ENCODE measurements at places on chromosomes 1 and 21. TPM values are rescaled to one million over a fixed set of nuclear protein-coding genes. Genes with fewer than 3 reads are reported as not detected.

The XCL2 gene
- total RNA-seq = not detected

DNA sequence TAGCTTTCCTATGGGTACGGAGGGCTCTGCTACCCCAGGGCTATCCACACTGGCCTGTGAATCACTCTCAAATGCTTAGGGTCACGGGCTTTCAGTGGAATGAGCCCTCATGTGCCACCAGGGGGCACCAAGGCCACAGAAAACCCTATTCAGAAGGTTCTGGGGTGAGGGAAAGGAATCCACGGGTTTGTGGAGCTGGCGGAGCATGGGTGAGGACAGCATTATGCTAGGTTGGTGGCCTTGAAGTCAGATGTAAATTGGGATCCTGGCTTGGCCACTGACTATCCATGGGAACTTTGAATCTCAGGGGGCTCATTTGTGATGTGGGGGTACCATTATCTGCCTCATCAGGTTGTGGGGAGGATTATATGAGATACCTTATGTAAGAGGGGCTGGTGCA is 5.1 kb upstream of the LAMTOR5 start:
- peak; percentile 69 for DNase-seq

GRCh38 chr1:245874942-245875580 is 632.0 kb downstream of the SMYD3 start:
- DNase-seq = no peak

DNA sequence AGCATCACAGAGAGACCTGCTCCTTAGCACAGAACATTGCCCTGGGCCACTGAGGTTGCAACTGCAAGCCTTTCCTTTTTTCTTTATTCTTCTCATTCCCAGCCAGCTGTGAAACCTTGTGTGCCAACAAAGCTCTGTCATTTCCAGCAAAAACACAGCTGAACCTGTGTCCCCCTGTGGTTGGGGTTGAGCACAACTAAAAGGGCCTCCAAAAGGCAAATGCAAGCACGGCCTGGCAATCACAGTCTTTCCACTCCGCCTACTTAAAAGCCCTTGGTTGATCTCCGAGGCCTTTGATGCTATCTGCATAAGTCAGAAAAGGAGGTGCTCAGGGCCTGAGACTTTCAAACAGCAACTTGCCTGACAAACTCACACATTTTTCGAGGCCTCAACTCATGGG is 32.7 kb downstream of the SUSD4 start:
- DNase-seq = no peak

The EPHB2 gene
- 11.3 TPM for total RNA-seq

The NBPF19 gene
- total RNA-seq = 17.4 TPM

The F3 gene
- 64.0 TPM for total RNA-seq

GRCh38 chr1:96688767-96689166 is 32.8 kb upstream of the PTBP2 start:
- peak; percentile 62 for DNase-seq

The CLIC6 gene
- 21.0 TPM for total RNA-seq

The LCE1A gene
- total RNA-seq = not detected

- DNase-seq = no peak
Measured at GRCh38 chr1:175071276-175071943, 3.8 kb downstream of the TNN start.

The MANEAL gene
- total RNA-seq = 11.2 TPM

GRCh38 chr1:22031214-22031962 is 21.1 kb upstream of the CDC42 start:
- DNase-seq = no peak

GRCh38 chr21:28272272-28272992 is 720.2 kb downstream of the LTN1 start:
- DNase-seq = no peak

DNA sequence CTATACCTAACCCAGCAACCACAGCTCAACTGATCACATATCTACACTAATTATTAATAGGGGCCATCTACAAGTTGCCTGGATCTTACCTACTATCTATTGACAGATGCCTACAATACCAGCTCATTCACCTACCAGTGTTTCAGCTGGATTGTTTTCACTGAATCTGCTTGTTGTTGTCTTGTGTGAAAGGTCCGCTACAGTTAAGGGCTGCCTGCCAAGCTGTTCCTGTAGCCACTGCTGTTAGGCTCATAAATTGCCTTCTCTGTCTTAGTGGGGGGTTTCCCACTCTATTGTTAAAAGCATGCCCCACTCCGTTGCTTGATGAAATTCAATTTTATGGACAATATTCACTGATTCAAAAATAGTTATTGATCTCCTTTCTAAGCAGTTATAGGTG is 199.7 kb upstream of the TMPRSS15 start:
- no peak for DNase-seq

GRCh38 chr1:183597656-183598347 is 7.5 kb upstream of the NCF2 start:
- DNase-seq = no peak

DNA sequence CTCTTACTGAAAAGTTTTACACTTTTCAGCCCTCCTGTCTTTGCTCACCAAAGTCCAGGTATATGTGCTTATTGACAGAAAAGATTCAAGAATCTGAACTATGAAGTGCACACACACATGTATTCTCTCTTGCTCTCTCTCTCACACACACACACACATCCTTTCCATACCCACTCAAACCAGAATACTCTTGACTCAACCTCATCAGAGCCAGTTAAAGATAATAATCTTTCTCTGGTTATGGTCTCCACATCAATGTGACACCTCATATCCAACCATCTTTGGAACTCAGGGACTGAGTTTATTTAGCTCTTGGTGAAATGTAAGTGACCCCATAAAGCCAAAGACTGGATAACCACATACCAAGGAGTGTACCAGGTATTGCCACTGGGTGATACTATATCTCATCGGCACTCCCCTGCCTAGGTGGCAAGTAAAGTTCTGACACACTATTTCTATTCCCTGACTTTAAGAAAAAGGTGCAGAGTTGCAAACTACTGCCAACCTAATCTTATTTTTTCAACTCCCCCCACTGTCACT is 24.9 kb upstream of the RGS8 start:
- DNase-seq = no peak

The FMOD gene
- total RNA-seq = 59.8 TPM

Data from left lung (tissue), 14 donors.